ENCODE measurements at places on chromosomes 3 and 15.

- H3K36me3 ChIP-seq: no peaks in the 10 kb centered on the region
- no peaks in the 10 kb centered on the region for H3K27me3 ChIP-seq
- no peak overlapping the region for H3K27ac ChIP-seq
- no peak overlapping the region for H3K4me3 ChIP-seq
- no peak for DNase-seq
- no peaks in the 10 kb centered on the region for H3K4me1 ChIP-seq
Observed at GRCh38 chr3:122085673-122086072, 30.5 kb downstream of the CD86 start.

DNA sequence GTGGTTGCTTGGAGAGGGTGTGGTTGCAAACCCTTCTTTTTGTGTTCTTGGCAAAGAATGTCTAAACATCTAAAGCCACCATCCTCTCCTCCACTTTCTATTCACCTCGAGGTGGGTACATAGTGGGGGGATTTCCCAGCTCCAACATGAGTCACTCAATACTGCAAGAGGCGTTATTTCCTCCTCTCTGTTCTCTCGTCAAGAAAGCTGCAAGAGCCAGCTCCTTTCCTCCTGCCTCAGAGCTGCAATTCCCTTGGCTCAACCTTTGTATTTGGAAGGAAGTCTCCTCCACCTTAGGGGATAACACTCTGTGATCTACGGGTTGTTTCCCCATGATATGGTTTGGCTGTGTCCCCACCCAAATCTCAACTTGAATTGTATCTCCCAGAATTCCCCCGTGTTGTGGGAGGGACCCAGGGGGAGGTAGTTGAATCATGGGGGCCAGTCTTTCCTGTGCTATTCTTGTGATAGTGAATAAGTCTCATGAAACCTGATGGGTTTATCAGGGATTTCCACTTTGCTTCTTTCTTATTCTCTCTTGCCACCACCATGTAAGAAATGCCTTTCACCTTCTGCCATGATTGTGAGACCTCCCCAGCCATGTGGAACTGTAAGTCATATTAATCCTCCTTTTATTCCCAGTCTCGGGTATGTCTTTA is 138.4 kb downstream of the PLCL2 start:
- no peak overlapping the region for H3K4me3 ChIP-seq
- H3K27me3 ChIP-seq: no peaks in the 10 kb centered on the region
- peaks cover 11% of the 10 kb centered on the region for H3K4me1 ChIP-seq
- H3K27ac ChIP-seq: no peak overlapping the region
- DNase-seq: peak; percentile 74

GRCh38 chr3:114308377-114308776 is 14.5 kb downstream of the TIGIT start:
- H3K36me3 ChIP-seq: peaks cover 4% of the 10 kb centered on the region
- peak overlapping the region; percentile 18 for H3K4me3 ChIP-seq
- H3K4me1 ChIP-seq: peaks cover 56% of the 10 kb centered on the region
- H3K27me3 ChIP-seq: no peaks in the 10 kb centered on the region
- peak; percentile 44 for DNase-seq
- peak overlapping the region; percentile 81 for H3K27ac ChIP-seq

DNA sequence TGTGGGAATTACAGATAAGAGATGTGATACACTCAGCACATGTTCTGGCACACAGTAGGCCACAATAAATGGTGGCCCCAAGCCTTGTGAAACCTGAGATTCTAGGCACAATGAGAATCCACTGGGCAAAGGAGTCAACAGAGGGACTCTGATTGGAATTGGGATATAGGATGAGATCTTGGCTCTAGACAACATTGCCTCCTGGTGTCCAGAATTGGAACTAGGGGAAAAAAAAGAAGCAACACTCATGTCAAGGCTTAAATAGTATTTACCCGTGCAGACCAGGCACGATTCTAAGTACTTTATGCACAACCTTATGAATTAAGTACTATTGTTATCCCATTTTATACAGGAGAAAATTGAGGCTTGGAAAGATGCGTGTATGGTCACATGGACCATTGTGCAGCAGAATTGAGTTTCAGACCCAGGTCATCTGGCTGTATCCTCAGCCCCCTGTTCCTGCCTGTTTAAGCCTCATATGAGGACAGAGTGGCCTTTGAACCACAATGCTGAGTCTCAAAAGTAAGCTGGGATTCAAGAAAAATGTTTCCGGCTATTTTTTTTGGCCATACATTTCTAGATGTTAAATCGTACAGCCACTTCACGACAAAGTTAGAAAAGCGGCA is 124.8 kb downstream of the SV2B start:
- no peak overlapping the region for H3K27ac ChIP-seq
- no peaks in the 10 kb centered on the region for H3K36me3 ChIP-seq
- no peak for DNase-seq
- H3K4me1 ChIP-seq: no peaks in the 10 kb centered on the region
- peaks cover 21% of the 10 kb centered on the region for H3K27me3 ChIP-seq

DNA sequence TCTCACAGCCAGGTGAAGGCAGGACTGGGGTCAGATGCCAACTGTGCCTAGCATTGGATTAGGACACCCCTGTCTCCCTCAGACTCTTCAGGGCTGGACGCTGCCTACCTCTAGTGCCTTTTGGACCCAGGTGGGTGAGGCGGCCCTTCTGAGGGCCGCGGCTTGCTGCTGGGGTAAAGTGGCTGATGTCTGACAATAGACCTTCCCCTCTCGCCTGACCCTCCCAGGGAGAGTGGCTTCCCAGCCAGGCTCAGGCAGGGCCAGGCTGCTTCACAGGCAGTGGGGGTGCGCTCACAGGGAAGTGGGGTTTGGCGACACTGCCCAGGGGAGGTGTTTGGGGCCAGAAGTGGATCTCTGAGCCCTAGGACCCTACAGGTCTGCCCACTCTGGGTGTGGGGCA is 43.3 kb upstream of the C15orf39 start:
- no peaks in the 10 kb centered on the region for H3K27me3 ChIP-seq
- no peak overlapping the region for H3K4me3 ChIP-seq
- H3K36me3 ChIP-seq: no peaks in the 10 kb centered on the region
- peaks cover 5% of the 10 kb centered on the region for H3K4me1 ChIP-seq
- no peak for DNase-seq

DNA sequence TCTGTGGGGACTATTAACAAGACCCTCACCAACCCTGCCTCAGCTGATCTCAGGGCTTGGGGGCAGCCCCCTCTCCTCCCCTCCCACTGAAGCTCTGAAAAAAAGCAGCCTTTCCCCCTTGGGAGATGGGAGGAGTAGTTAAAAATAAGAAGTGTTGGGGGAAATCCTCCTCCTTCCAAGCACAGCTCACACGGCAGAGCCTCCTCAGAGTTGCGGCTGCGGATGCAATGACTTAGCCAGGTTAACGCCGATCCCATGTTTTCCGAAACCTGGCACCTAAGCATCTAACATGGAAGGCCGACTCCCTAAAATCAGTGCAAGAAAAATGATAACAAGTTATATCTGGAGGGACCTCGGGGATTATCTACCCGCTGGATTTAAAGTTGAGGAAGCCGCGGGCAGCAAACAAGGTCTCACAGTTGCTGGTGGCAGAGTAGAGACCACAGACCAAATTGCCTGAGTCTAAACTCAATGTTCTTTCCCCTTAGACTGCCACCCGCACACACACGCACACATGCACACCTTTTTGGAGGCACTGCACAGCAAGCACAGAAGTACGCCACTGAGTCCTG is 1.1 kb upstream of the TPM1 start:
- H3K27ac ChIP-seq: no peak overlapping the region
- H3K36me3 ChIP-seq: no peaks in the 10 kb centered on the region
- no peak overlapping the region for H3K4me3 ChIP-seq
- DNase-seq: no peak
- H3K4me1 ChIP-seq: peaks cover 23% of the 10 kb centered on the region

DNA sequence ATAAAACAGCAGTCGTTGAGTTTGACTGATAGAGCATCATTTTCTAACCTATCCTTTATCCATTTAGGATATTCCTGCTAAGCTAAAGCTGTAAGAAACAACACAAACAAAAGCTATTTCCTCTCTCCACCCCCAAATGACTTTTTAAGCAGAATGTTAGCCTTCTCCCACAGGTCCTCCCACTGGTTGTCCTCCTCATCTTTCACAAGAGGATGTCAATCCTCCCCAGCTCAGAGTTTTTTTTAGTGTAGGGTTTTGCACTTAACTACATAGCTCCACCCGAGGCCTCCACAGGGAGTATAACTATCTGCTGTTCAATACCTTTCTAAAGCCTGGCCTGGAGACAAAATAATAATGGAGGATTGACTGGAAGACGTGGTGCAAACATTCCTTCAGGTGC is 7.8 kb downstream of the SETMAR start:
- no peaks in the 10 kb centered on the region for H3K27me3 ChIP-seq
- no peak overlapping the region for H3K4me3 ChIP-seq
- DNase-seq: no peak
- peaks cover 11% of the 10 kb centered on the region for H3K36me3 ChIP-seq

- no peak for DNase-seq
- H3K36me3 ChIP-seq: no peaks in the 10 kb centered on the region
- no peak overlapping the region for H3K27ac ChIP-seq
- no peaks in the 10 kb centered on the region for H3K4me1 ChIP-seq
Observed at GRCh38 chr3:135106445-135106844, 311.4 kb downstream of the EPHB1 start.

DNA sequence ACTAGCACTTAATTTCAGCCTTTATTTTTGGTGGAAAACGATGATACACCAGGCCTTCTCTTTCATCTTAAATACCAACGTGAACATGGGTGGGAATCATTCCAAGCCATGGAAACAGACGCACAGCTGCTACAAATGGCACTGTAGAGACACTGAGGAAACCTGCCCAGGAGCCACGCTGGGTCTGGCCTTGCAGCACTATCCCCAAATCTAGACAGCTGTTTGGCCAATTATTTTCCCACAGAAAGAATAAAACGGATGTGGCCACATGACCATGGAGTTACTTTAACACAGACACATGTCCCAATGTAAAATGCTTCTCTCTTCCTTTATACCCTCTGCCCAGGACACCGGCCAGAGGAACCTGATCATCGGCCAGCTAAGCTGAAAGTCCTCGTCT is 83.6 kb upstream of the OCA2 start:
- no peak overlapping the region for H3K27ac ChIP-seq
- H3K27me3 ChIP-seq: no peaks in the 10 kb centered on the region
- peaks cover 22% of the 10 kb centered on the region for H3K36me3 ChIP-seq

- H3K4me3 ChIP-seq: no peak overlapping the region
- no peaks in the 10 kb centered on the region for H3K36me3 ChIP-seq
- H3K4me1 ChIP-seq: no peaks in the 10 kb centered on the region
Observed at GRCh38 chr15:37995461-37996347, 61.3 kb downstream of the TMCO5A start.

DNA sequence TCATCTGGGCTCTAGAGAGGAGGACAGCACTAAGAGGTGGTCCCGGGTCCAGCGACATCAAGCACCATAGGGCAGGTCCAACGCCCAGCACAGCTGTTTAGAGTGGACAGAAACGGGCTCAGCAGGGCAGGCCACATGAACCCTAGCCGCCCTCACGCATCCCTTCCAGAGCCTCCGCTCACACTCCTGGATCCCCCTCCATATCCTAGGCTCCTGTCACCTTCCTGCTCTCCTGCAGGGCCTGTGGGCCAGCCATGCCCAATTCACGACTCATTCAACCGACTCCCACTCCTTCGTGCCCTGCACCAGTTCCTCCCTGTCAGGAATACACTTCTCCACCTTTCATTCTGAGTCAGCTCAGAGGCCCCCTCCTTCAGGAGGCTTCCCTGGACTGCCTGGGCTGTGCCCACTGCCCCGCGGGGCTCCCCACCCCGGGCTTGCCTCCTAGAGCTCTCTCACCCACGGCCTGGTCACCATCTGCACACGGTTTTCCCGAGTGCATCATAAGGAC is 90.2 kb downstream of the LINGO1 start:
- H3K4me3 ChIP-seq: peak overlapping the region; percentile 65
- no peak overlapping the region for H3K27ac ChIP-seq
- H3K4me1 ChIP-seq: peaks cover 13% of the 10 kb centered on the region
- no peaks in the 10 kb centered on the region for H3K36me3 ChIP-seq

GRCh38 chr3:171346582-171347300 is 113.5 kb downstream of the TNIK start:
- H3K4me1 ChIP-seq: peaks cover 2% of the 10 kb centered on the region
- peaks cover 16% of the 10 kb centered on the region for H3K36me3 ChIP-seq
- no peak overlapping the region for H3K4me3 ChIP-seq
- no peaks in the 10 kb centered on the region for H3K27me3 ChIP-seq

- no peak overlapping the region for H3K4me3 ChIP-seq
- no peaks in the 10 kb centered on the region for H3K4me1 ChIP-seq
- no peak for DNase-seq
Observed at GRCh38 chr3:41129731-41130130, 69.6 kb upstream of the CTNNB1 start.

- no peaks in the 10 kb centered on the region for H3K27me3 ChIP-seq
- no peaks in the 10 kb centered on the region for H3K4me1 ChIP-seq
- no peak overlapping the region for H3K27ac ChIP-seq
- H3K36me3 ChIP-seq: no peaks in the 10 kb centered on the region
Observed at GRCh38 chr3:184092199-184092598, 4.7 kb upstream of the HTR3E start.

GRCh38 chr15:49645941-49646340 is 25.1 kb downstream of the DTWD1 start:
- no peak overlapping the region for H3K4me3 ChIP-seq
- no peaks in the 10 kb centered on the region for H3K36me3 ChIP-seq
- H3K27ac ChIP-seq: no peak overlapping the region
- no peak for DNase-seq
- no peaks in the 10 kb centered on the region for H3K27me3 ChIP-seq

GRCh38 chr3:23864931-23865330 is 51.9 kb downstream of the NKIRAS1 start:
- no peak for DNase-seq
- no peak overlapping the region for H3K4me3 ChIP-seq
- no peak overlapping the region for H3K27ac ChIP-seq

GRCh38 chr15:64284042-64284441 is 71.9 kb downstream of the CSNK1G1 start:
- DNase-seq: no peak
- H3K27ac ChIP-seq: no peak overlapping the region
- H3K27me3 ChIP-seq: no peaks in the 10 kb centered on the region
- H3K4me3 ChIP-seq: no peak overlapping the region
- no peaks in the 10 kb centered on the region for H3K4me1 ChIP-seq
- H3K36me3 ChIP-seq: no peaks in the 10 kb centered on the region

DNA sequence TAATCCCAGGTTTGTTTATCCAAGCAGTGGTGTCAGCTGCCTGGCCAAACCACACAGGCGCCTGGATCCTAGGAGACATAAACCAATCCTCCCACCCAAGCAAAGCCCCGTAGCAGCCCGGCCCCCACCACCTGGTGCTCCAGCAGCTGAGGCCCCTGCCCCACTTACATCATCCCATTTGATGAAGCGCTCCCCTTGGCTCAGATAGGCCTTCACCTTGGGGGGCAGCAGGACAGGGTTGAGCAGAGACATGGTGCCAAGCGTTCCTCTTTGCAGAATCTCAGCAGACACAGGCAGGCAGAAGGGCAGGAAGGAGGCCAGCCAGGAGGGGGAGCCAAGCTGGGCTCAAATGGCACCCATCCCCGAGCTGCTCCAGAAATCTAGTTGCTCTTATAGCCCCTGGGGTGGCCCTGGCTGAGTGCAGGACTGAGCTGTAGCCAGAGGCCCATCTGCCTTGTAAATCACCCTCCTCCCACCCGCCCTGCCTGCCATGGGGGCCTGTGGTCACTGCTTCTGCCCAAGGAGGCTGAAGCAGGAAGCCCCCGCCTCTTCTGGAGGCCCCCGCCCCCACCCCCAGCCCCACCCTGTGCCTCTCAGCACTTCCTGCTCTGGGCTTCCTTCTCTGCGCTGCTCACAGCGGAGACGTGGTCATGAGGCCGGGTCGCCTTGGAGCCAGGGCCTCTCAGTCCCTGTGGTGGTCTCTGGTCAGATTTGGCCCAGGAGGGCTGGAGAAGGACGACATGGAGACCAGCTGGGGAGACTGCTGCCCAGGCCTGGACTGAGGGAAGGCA is at the start of gene PLCB2:
Gene PLCB2 (minus strand): TSS at position 515 of the 791 bp plus-strand sequence. CDS start 263 bp downstream, at position 252.
- H3K27me3 ChIP-seq: no peaks in the 10 kb centered on the region
- peaks cover 18% of the 10 kb centered on the region for H3K36me3 ChIP-seq
- H3K4me3 ChIP-seq: peak within 1 kb of the TSS; percentile 98
- peaks cover 49% of the 10 kb centered on the region for H3K4me1 ChIP-seq
